ENCODE measurements at places on chromosomes 3 and 15. TPM values are rescaled to one million over a fixed set of nuclear protein-coding genes. Genes with fewer than 3 reads are reported as not detected.

SHF gene
- 55.0 TPM for total RNA-seq

ANKUB1 gene
- total RNA-seq = not detected

LRRK1 gene
- total RNA-seq = 2.5 TPM

CPB1 gene
- total RNA-seq = not detected

CPEB1 gene
- total RNA-seq = 0.84 TPM
